Right ventricle myocardium inferior (tissue), 1 donor: ENCODE measurements at places on chromosomes 11 and 22.

DNA sequence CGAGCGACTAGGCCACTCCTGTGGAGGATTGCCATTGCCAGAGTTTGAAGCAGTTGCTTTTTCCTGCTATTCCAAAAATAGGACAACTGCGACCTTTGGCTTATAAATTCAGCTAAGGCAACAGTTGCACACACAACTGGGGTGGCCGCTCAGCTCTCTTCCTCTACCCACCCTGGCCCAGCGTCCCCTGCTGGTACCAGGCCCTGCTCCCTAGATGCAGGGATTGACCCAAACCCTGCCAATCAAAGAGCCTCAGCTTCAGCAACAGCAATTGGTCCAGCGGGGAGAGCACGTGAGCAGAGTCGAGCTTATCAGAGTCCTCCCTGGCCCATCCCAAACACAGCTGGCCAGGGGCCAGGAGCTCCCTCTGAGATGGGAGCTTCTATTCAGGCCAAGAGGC lies 22.0 kb upstream of the CABP2 start:
- DNase-seq = peak; percentile 78

- DNase-seq = no peak
Measured at GRCh38 chr11:70650075-70650909, 252.0 kb downstream of the CTTN start.

- no peak for DNase-seq
Measured at GRCh38 chr11:95734009-95734572, 55.5 kb downstream of the FAM76B start.

GRCh38 chr11:8814209-8814922 lies 96.6 kb upstream of the AKIP1 start:
- DNase-seq = no peak

- no peak for DNase-seq
Measured at GRCh38 chr22:19779685-19780268, 19.2 kb downstream of the TBX1 start.

GRCh38 chr22:23182309-23183060 lies 2.2 kb downstream of the BCR start:
- no peak for DNase-seq

DNA sequence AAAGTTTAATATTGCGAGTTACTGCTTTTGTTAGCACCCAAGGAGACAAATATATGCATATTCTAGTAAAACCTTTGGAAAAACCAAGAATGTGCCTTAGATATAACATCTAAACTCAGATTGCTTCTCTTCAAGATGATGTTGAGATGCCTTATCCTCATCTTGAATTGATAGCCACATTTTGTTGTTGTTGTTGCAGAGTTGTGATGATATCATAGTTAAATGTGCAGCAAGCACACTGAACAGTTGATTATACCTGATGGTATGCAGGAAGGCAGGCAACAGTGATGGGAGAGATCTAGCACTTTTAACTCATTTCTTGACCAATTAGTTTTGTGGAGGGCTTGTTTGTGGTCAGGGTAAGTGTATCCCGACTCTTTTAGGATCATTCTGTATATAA lies 48.0 kb downstream of the KDM2A start:
- DNase-seq = no peak

DNA sequence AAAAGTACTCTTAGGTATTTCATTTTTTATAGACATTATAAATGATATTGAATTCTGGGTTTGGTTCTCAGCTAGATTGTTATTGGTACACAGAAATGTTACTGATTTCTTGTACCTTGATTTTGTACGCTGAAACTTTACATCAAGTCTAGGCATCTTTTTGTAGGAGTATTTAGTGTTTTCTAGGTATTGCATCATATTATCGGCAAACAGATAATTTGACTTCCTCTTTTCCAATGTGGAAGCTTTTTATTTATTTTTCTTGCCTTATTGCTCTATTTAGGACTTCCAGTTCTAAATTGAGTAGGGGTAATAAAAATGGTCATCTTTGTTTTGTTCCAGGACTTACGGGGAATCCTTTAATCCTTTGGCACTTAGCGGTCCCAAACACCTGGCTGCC lies 676.6 kb upstream of the CCDC179 start:
- DNase-seq = no peak

GRCh38 chr11:23079382-23079813 lies 219.1 kb upstream of the CCDC179 start:
- DNase-seq = no peak

DNA sequence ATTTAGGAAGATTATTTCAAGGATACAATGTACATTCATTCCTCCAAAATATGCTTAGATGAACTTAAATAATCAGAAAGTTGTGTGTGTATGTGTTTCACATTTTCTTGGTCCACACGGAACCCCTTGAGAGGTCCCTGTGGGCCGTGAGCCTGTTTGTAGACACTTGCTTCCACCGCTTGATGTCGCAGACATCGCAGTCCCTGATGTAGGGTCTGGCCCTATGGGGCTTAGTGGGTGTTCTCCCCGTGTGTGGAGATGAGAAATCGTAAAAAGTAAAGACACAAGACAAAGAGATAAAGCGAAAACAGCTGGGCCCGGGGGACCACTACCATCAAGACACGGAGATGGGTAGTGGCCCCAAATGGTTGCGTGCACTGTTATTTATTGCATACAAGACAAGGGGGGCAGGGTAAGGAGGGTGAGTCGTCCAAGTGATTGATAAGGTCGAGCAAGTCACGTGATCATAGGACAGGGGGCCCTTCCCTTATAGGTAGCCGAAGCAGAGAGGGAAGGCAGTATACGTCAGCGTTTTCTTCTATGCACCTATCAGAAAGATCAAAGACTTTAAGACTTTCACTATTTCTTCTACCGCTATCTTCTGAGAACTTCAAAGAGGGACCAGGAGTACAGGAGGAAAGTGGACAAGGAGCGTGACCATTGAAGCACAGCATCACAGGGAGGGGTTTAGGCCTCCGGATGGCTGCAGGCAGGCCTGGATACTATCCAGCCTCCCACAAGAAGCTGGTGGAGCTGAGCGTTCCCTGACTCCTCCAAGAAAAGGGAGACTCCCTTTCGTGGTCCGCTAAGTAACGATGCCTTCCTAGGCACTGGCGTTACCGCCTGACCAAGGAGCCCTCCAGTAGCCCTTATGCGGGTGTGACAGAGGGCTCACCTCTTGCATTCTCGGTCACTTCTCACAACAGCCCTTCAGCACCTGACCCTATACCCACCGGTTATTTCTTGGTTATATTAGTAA lies 1.2 kb upstream of the APOBEC3C start:
- no peak for DNase-seq

- DNase-seq = no peak
Measured at GRCh38 chr22:44702479-44703198, 635 bp downstream of the PRR5 start.

DNA sequence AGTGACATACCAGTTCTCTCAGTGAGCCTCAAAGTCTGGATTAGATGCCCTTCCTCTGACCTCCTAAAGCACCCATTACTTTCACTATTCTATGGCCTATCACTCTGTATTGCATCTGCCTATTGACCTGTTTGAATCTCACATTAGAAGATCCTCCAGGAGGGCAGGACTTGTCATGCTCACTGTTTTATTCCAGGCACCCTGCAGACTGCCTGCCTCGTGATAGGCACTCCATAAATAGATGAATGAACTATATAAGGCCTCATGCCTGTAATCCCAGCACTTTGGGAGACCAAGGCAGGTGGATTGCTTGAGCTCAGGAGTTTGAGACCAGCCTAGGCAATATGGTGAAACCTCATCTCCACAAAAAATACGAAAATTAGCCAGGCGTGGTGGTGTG lies 160.1 kb upstream of the CADM1 start:
- no peak for DNase-seq

DNA sequence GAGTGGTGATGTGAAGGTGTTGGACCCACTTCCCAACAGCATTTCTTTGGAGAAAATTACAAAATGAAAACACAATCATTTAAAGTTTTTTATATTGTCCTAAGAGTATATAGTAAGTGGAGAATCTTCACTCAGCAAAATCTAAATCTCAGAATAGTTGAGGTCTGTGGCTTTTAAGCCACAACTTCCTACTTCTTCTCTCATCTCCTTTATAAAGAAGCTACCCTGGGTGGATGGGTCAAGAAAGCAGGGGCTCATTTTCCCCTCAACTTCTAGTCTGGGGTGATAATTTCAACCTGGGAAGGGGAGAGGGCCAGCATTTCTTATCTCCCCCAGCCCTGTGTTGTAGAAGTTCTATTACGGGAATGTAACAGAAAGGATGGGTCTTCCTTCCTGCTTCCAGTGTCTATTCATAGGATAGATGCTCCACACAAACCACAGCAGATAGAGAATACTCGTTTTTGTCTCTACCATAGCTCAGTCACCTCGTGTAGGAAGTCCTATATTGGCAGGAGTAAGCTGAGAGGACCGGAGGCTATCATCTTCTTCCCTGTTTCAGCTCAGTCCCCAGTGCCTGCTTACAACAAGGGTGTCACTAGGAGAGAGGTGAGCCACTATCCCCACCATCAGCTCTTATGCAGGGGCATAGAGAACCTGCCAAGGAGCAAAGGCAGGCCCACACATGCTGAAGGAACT lies 341.5 kb downstream of the CASP12 start:
- no peak for DNase-seq

GRCh38 chr11:109590782-109591181 lies 168.8 kb downstream of the C11orf87 start:
- no peak for DNase-seq

DNA sequence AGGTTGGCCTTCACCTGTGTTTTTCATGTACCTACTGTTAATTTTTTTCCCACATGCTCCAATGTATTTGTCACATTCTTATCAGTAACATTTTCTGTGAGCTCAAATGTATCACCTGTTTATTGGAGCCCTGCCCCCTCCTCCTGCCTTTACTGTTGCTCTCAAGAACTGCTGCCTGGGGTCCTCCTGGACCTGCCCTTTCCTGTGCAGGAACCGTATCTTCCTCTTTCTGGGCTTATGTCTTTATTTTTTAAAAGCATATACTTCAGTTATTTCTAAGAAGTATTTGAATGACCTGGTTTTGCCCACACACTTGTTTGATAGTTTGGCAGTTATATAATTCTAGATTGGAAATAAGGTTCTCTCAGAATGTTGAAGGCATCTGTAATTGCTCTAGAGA lies 5.9 kb downstream of the FAM118B start:
- no peak for DNase-seq

GRCh38 chr11:133797554-133797953 lies 47.8 kb downstream of the SPATA19 start:
- no peak for DNase-seq

DNA sequence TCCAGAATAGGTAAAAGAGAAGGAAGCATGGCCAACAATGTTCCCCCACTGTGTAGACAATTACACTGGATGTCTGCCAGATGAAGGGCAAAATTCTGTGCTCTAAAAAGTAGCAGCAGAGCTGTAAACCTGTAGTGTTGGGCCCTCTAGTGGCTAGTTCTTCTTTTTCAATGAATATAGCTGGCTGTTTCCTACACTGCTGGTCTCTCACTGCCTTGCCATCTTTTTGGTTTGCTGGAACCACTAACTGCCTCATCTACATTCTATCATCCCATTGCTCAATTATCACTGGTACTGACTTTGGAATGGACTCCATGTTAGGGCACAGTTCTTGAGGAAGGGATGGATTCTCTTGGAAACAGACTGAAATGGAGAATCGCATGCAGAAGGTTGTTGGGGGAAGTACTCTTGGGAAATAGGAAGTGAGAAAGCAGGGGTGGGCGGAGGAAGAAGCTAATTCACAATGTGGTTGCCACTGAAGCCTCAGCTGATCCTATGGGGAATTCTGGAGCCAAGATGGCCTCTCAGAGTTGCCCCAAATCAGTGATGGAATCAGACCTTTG lies 17.9 kb downstream of the KCNE3 start:
- no peak for DNase-seq

DNA sequence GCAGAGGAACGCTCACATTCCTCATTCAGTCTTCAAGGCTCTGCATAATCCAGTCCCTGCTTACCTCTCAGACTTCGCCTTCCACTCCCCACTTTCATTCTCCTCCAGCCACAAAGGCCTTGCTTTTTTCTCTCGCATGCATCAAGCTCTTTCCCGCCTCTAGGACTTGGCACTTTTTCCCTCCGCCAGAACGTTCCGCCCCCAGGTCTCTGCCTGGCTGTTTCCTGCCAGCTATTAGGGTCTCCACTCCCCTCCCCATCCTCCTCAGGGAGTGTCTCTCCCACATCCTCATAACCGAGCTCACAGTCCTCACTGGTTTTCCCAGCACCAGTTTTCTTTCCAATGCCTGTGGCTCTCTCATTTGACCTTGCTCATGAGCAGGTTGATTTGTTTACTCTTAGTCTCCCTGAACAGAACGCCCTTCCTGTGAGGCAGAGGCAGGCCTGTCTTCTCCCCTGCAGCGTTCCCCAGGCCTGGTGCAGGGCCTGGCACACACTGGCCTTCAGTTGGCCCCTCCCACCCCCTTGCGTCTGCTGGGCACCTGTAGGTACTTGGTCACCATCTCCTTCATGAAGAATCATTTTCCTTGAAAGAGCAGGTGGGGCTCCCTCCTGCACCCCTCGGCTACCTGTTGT lies 75.2 kb downstream of the RTL6 start:
- no peak for DNase-seq

DNA sequence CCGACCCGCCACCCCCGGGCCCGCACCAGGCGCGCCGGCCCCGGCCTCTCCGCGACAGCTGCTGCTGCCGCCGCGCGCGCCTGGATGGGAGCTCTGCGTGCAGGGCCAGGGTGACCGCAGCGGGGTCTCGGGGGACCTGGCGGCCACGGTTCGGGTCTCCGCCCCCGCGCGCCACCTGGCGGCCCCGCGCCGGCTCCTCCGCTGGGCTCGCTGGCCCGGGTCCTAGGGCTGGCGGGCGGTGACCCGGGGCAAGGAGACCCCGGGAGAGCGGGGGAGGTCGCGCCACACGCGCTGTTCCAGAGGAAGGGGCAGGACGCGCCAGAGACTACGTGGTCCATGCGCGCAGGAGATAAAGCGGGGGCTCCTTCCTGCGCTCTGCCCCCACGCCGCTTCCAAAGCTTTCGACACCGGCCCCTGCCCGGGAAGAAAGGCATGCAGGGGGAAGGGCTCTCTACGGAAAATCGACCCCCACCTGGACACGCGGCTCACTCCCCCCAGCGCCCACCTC lies 562 bp downstream of the SHANK2 start:
- no peak for DNase-seq

DNA sequence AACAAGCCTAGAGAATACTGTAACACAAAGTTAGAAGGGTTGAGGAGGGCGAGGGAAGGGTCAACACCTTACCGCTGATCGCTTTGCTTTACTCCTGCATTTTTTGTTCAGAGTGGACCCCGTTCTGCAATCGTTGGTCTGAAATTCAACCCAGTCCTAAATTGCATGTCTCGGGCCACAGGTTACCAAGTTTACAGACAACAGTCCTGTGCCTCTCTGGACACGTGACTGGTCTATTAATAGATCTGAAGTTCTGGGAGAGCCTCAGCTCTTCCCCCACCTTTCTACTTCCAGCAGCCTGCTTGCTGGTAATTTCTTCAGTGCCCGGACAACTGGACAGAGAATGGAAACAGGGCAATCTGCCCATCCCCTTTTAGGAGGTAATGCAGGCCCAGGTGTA lies 74.2 kb downstream of the STIM1 start:
- no peak for DNase-seq

- DNase-seq = no peak
Measured at GRCh38 chr11:67572747-67573419, 10.7 kb upstream of the GSTP1 start.

GRCh38 chr11:24145411-24145810 lies 351.4 kb upstream of the LUZP2 start:
- no peak for DNase-seq
